ENCODE measurements at places on chromosomes 7 and 10.

GRCh38 chr10:88592381-88592780, 5.8 kb downstream of the LIPJ start:
- no peak for DNase-seq
- H3K27ac ChIP-seq: no peak overlapping the region
- no peak overlapping the region for H3K4me3 ChIP-seq
- peaks cover 18% of the 10 kb centered on the region for H3K27me3 ChIP-seq
- H3K36me3 ChIP-seq: no peaks in the 10 kb centered on the region

DNA sequence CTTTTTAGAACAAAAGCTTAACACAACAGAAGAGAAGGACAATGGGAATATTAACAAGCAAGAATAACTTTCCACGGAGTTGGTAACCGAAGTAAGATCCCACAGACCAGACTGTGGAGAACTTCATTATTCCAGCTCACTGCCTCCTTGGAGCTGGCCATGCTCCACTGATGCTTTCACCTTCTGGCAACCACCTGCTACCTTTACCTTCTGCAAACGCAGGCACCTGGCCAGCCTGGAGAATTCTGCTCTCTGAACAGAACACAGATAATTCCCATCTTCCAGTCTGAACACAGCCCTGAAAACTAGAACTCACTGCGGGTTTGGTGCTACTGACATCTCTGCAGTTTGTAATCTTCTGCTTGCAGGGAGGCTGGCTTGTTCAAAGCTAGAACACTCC, 66.5 kb downstream of the JAZF1 start:
- H3K36me3 ChIP-seq: no peaks in the 10 kb centered on the region
- peaks cover 4% of the 10 kb centered on the region for H3K4me1 ChIP-seq
- no peak for DNase-seq
- H3K4me3 ChIP-seq: no peak overlapping the region
- H3K27me3 ChIP-seq: no peaks in the 10 kb centered on the region

DNA sequence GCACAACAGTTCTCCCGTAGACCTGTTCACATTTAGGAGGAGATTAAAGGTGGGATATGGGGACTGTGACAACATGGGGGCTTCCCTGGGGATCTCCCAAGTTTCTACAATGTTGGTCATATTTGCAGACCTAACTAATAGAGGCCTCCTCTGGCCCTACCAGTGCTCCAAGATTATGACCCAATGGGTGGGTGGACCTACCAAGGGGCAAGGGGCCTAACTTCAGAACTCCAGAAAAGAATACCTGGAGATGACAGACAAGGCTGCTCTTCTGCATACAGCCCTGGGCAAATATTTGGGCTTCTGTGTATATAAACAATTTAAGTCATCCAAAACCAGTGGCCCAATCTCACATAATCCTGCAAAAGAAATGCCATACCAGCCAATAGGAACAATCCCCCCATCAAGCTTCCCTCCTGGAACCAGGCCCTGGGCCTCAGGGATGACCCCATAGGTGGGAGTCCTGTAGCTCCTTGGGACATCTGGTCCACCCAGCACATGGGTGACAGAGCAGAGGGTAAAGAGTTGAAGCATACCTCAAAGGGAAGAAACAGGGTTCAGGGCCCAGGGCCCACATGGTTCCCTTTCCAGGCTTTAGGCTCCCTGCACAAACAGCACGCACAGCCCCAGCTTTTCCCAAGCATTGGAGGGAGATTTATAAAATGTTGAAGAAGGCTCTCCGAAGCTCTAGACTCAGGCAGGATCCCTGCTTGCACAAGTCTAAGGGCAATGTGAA, 86.1 kb upstream of the CHST15 start:
- H3K4me1 ChIP-seq: peaks cover 7% of the 10 kb centered on the region
- no peak for DNase-seq
- no peaks in the 10 kb centered on the region for H3K36me3 ChIP-seq
- no peak overlapping the region for H3K4me3 ChIP-seq
- H3K27ac ChIP-seq: no peak overlapping the region

GRCh38 chr10:11194859-11195586, 177.4 kb downstream of the CELF2 start:
- no peaks in the 10 kb centered on the region for H3K36me3 ChIP-seq
- H3K27ac ChIP-seq: no peak overlapping the region
- no peak overlapping the region for H3K4me3 ChIP-seq
- no peak for DNase-seq

GRCh38 chr10:8616166-8616565, 561.7 kb downstream of the GATA3 start:
- no peak for DNase-seq
- H3K27me3 ChIP-seq: no peaks in the 10 kb centered on the region
- peak overlapping the region; percentile 24 for H3K4me3 ChIP-seq
- peaks cover 35% of the 10 kb centered on the region for H3K4me1 ChIP-seq
- peak overlapping the region; percentile 91 for H3K27ac ChIP-seq
- peaks cover 4% of the 10 kb centered on the region for H3K36me3 ChIP-seq

DNA sequence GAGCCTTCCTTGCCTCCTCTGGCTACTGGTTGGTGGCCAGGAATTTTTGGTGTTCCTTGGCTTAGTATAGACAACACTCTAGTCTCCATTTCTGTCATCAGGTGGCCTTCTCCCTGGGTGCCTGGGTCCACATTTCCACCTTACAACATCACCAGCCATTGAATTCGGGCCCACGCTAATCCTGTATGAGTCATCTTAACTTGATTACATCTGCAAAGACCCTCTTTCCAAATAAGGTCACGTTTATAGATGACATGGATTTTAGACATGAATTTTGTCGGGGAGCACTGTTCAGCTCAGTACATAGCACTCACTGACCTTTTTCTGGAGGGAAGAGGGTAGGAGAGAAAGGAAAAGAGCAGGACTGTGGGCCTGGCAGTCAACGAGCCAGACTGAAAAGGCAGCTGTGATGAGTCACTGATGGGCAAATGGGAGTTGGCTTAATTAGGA, 39.4 kb downstream of the MMRN2 start:
- no peak for DNase-seq
- no peaks in the 10 kb centered on the region for H3K27me3 ChIP-seq
- peaks cover 50% of the 10 kb centered on the region for H3K36me3 ChIP-seq
- no peak overlapping the region for H3K27ac ChIP-seq

DNA sequence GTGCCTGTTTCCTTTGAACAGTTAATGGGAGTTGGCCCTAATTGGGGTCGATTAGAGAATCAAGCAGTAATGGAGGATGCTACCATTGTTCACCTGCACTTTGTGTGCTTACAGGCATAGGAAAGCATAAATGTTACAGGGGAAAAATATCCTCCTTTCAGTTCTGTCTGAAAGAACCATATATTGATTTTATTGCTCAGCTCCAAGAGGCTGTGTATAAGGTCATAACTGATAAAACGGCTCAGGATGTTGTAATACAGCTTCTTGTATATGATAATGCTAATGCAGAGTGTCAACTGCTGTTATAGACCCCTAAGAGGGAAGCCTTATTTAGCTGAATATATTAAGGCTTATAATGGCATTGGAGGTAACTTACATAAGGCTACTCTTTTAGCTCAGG, 32.9 kb upstream of the AKR1C2 start:
- no peak for DNase-seq
- H3K4me3 ChIP-seq: no peak overlapping the region
- H3K27ac ChIP-seq: no peak overlapping the region
- peaks cover 2% of the 10 kb centered on the region for H3K36me3 ChIP-seq

- H3K27me3 ChIP-seq: no peaks in the 10 kb centered on the region
- H3K27ac ChIP-seq: peak overlapping the region; percentile 94
- H3K36me3 ChIP-seq: no peaks in the 10 kb centered on the region
Measured at GRCh38 chr10:79072041-79072441, 3.3 kb downstream of the ZMIZ1 start.

- H3K4me1 ChIP-seq: no peaks in the 10 kb centered on the region
- peaks cover 2% of the 10 kb centered on the region for H3K27me3 ChIP-seq
- H3K4me3 ChIP-seq: no peak overlapping the region
- H3K27ac ChIP-seq: no peak overlapping the region
- DNase-seq: no peak
Measured at GRCh38 chr7:71155236-71155635, 23.3 kb downstream of the GALNT17 start.

GRCh38 chr7:29956487-29956836, 33.1 kb downstream of the SCRN1 start:
- no peaks in the 10 kb centered on the region for H3K4me1 ChIP-seq
- DNase-seq: no peak
- peaks cover 40% of the 10 kb centered on the region for H3K36me3 ChIP-seq

Data from mesothelial cell of epicardium (in vitro differentiated cells).